Astrocyte (in vitro differentiated cells and primary cell): ENCODE measurements at places on chromosomes 16 and 17. TPM values are rescaled to one million over a fixed set of nuclear protein-coding genes. Genes with fewer than 3 reads are reported as not detected.
A peak's percentile ranks its signal among the peaks of the same experiment; 100 is the strongest.

- peaks cover 34% of the 10 kb centered on the region for H3K4me1 ChIP-seq
- peak overlapping the region; percentile 90 for H3K27ac ChIP-seq
- H3K27me3 ChIP-seq: no peaks in the 10 kb centered on the region
- peak; percentile 78 for DNase-seq
These were observed 28.8 kb downstream of the ZCCHC14 start for GRCh38 chr16:87463722-87464690.

DNA sequence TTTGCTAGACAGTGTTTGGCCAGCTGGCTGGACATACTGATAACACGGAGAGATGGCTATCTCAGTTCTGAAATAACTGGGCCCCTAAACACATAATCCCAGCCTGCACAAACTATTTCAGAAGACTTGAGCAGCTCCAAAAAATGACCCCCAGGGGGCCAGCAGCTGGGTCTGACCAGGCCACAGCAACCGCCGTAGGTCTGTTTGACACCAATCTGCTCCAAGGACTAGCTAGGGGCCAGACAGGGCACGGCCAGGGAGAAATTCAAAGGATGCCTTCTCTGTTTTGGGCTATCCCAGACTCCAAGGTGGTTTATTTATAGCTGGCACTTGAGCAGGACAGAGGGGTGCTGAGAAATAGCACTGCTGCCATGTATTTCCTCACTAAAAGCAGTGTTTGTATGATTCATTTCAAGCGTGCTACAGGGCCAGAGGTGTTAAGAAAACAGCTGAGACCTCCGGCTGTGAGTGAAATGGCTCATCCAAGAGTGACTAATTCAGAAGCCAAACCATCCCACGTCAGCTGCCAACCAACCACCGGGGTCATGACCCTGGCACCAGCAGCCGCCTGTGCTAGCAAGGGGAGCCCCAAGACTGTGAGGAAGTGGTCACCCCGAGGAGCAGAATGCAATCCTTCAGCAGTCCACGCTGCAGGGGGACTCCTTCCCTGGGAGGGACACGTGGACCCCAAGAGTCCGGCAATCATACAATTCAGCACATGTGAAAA lies 5.7 kb downstream of the GGA2 start:
- H3K4me3 ChIP-seq: peak overlapping the region; percentile 20
- peak; percentile 93 for DNase-seq
- H3K4me1 ChIP-seq: peaks cover 39% of the 10 kb centered on the region
- peak overlapping the region; percentile 71 for H3K27ac ChIP-seq

Gene FOXN1
- total RNA-seq: not detected in 2 replicates

GRCh38 chr17:65027305-65027704 lies 29.2 kb downstream of the GNA13 start:
- H3K4me3 ChIP-seq: no peak overlapping the region
- no peaks in the 10 kb centered on the region for H3K27me3 ChIP-seq
- H3K27ac ChIP-seq: peak overlapping the region; percentile 52
- H3K4me1 ChIP-seq: peaks cover 16% of the 10 kb centered on the region
- H3K36me3 ChIP-seq: no peaks in the 10 kb centered on the region

Gene HSD11B2
- 0.14 TPM in 1 of 2 replicates, not detected in the other for total RNA-seq

Gene MMP25
- 0.89 and 1.3 TPM in 2 replicates for total RNA-seq

Gene KCNJ12
- 1.2 and 1.3 TPM in 2 replicates for total RNA-seq

- no peak overlapping the region for H3K4me3 ChIP-seq
- no peaks in the 10 kb centered on the region for H3K4me1 ChIP-seq
- H3K27me3 ChIP-seq: no peaks in the 10 kb centered on the region
- H3K27ac ChIP-seq: no peak overlapping the region
These were observed 20.4 kb downstream of the VAC14 start for GRCh38 chr16:70780546-70780945.

Gene SMARCD2
- 33.9 and 34.5 TPM in 2 replicates for total RNA-seq

DNA sequence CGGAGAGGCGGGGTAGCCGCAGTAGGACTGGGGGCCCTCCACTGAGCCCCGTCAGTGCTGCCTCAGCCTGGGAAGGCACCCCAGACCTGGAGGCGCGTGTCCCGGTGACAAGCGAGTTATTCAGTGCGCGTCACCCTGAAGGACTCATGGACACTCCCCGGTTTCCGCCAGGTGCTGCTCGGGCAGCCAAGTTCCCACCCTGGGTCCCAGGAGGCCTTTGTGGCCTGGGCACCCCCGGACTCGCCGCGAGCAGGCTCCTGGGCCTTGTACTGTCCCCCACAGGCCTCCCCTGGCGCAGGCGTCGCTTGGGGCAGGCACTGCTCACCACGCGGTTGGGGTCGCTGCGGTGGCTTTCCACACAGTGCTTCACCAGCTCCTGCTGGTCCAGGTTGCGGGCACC lies 7.6 kb downstream of the RNF166 start:
- no peak for DNase-seq
- H3K4me1 ChIP-seq: peaks cover 20% of the 10 kb centered on the region
- H3K27me3 ChIP-seq: no peaks in the 10 kb centered on the region
- no peak overlapping the region for H3K4me3 ChIP-seq

GRCh38 chr17:30290696-30291542 lies 825 bp downstream of the BLMH start:
- H3K36me3 ChIP-seq: peaks cover 18% of the 10 kb centered on the region
- H3K27me3 ChIP-seq: no peaks in the 10 kb centered on the region
- DNase-seq: no peak
- peak overlapping the region; percentile 57 for H3K27ac ChIP-seq

GRCh38 chr16:31880322-31880979 lies 6.8 kb downstream of the ZNF267 start:
- peak overlapping the region; percentile 55 for H3K27ac ChIP-seq
- H3K4me3 ChIP-seq: peak overlapping the region; percentile 29
- H3K4me1 ChIP-seq: peaks cover 40% of the 10 kb centered on the region
- peak; percentile 84 for DNase-seq

- H3K27ac ChIP-seq: peak overlapping the region; percentile 96
- H3K36me3 ChIP-seq: peaks cover 2% of the 10 kb centered on the region
These were observed 985 bp upstream of the FZD2 start for GRCh38 chr17:44556166-44556831.

GRCh38 chr17:60555786-60556185 lies 29.7 kb upstream of the APPBP2 start:
- DNase-seq: no peak
- H3K27me3 ChIP-seq: no peaks in the 10 kb centered on the region
- H3K4me1 ChIP-seq: no peaks in the 10 kb centered on the region
- no peaks in the 10 kb centered on the region for H3K36me3 ChIP-seq
- H3K4me3 ChIP-seq: no peak overlapping the region

Gene C17orf67
- 2.2 and 2.8 TPM in 2 replicates for total RNA-seq

DNA sequence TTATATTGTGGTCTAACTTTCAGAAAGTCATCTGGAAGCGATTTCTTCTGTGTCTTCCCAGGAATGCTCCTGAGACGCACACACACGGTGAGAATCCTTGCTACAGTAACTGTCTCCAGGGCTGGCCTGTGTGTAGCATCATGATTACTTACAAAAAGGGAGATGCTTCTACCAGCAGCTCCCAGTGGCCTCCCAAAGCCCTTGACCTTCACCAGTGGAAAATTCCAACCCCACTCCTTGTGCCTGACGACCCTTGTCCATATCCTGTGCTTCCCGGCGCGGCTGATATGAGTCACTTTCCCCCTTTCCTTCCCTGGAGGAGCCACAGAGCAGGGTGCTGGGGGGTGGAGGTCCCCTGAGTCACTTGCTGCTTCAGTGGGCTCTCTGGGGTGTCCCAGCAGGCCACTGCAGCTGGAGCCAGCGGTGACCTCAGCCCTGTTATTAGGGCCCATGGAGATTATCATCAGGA lies 22.1 kb upstream of the NAT9 start:
- H3K27me3 ChIP-seq: no peaks in the 10 kb centered on the region
- H3K4me3 ChIP-seq: no peak overlapping the region
- no peak for DNase-seq
- H3K4me1 ChIP-seq: peaks cover 15% of the 10 kb centered on the region
- peak overlapping the region; percentile 0 for H3K27ac ChIP-seq

Gene PNMT
- 0.59 and 1.5 TPM in 2 replicates for total RNA-seq

Gene CRHR1
- total RNA-seq: 0.20 and 0.38 TPM in 2 replicates

Gene TPSG1
- not detected in 2 replicates for total RNA-seq

DNA sequence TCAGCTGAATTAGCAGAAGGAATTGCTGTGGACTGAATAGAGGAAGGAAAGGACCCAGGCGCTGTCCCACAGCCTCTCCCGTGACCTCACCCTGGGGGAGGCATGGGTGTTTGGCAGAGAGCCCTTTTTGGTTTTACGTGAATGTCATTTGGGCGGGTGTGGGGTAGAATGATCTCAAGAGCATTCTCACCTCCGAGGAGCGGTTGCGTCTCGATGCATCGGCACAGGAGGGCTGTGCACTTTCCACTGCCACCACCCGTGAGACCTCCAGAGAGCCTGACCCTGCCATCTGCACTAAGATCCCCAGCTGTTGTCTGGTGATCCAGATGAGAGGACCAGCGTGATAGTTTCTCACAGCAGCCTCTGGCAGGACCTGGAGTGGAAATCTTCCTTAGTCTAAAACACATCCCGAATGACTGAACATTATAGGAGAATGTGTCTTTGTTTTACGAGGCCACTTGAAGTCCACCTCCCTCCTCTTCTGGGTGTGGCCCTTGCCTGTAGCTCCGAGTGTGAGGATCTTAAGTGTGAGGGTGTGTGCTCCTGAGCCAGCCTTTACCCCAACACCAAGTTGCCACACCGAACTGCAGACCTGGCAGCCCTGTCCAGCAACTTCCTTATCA lies 29.3 kb downstream of the FOXK2 start:
- no peaks in the 10 kb centered on the region for H3K36me3 ChIP-seq
- no peaks in the 10 kb centered on the region for H3K27me3 ChIP-seq
- H3K4me1 ChIP-seq: peaks cover 4% of the 10 kb centered on the region
- no peak overlapping the region for H3K27ac ChIP-seq

GRCh38 chr17:81030741-81031565 lies 4.0 kb upstream of the BAIAP2 start:
- H3K36me3 ChIP-seq: no peaks in the 10 kb centered on the region
- no peak overlapping the region for H3K27ac ChIP-seq
- H3K27me3 ChIP-seq: peaks cover 14% of the 10 kb centered on the region
- H3K4me3 ChIP-seq: no peak overlapping the region

Gene PMFBP1
- total RNA-seq: 1.2 TPM in 2 replicates

Gene ADAM11
- total RNA-seq: 0.43 and 0.65 TPM in 2 replicates

Gene NXPH3
- total RNA-seq: 0.19 and 0.43 TPM in 2 replicates

- H3K4me1 ChIP-seq: no peaks in the 10 kb centered on the region
- no peak overlapping the region for H3K27ac ChIP-seq
- H3K36me3 ChIP-seq: peaks cover 35% of the 10 kb centered on the region
These were observed 10.4 kb downstream of the NCBP3 start for GRCh38 chr17:3835410-3836229.

DNA sequence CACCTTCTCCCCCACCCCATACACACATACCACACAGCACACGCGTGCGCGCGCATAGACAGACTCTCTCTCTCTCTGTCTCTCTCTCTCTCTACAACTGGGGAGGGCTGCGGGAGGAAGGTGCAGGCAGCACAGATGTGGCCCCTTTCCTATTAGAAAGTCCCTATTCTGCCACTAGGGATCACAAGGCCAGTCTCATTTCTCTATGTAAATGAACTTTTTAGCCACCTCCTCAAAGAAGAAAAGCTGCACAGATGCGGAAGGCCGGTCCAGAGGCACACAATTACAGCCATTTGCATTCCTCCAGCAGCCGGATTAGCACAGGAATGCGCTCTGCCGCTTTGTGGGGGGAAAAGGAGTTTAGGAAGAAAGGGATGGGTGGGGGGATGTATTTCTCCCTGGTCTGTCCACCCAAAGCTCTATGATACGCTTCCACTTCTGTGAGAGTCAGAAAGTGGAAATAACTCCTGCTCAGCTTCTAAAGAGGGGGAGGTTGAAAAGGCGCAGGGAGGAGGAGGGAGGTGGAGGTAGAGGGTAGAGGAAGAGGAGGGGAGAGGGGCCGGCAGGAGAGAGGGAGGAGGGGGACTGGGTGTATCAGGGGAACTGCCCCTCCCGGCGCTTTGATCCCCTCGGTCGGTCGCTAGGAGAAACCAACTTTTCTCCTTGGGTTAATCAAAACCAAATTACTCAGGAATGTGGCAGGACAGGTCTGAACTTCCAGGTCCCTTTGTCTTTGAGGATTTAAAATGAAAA lies 11.7 kb downstream of the ZFHX3 start:
- H3K27ac ChIP-seq: no peak overlapping the region
- no peaks in the 10 kb centered on the region for H3K27me3 ChIP-seq
- DNase-seq: peak; percentile 10
- no peaks in the 10 kb centered on the region for H3K36me3 ChIP-seq

- no peaks in the 10 kb centered on the region for H3K27me3 ChIP-seq
- H3K27ac ChIP-seq: no peak overlapping the region
- H3K4me1 ChIP-seq: no peaks in the 10 kb centered on the region
- no peaks in the 10 kb centered on the region for H3K36me3 ChIP-seq
- no peak overlapping the region for H3K4me3 ChIP-seq
These were observed 238.7 kb downstream of the RBFOX1 start for GRCh38 chr16:7571366-7571765.

DNA sequence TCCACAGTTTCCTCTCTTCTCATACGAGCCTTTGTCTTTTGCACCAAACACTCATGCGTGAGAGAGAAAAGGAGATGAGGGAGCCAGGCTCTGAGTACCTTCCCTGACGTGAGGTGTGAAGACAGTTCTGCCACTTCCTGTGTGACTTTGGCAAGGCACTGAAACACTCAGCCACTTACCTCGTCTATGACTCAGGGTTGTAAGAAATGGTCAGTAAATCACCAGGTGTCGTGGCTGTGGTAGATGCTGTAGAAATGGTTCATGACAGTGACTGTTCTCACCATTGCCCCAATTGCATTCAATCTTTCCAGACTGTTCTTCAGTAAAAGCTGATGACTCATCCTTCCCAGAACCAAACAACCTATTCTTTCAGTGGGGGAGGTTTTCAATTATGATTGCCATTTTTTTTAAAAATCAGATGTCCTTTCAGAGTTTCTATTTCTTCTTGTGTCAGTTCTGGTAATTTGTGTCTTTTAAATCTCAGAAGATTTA lies 49.2 kb upstream of the CBFA2T3 start:
- no peaks in the 10 kb centered on the region for H3K4me1 ChIP-seq
- no peak overlapping the region for H3K27ac ChIP-seq
- no peak overlapping the region for H3K4me3 ChIP-seq
- H3K36me3 ChIP-seq: no peaks in the 10 kb centered on the region

DNA sequence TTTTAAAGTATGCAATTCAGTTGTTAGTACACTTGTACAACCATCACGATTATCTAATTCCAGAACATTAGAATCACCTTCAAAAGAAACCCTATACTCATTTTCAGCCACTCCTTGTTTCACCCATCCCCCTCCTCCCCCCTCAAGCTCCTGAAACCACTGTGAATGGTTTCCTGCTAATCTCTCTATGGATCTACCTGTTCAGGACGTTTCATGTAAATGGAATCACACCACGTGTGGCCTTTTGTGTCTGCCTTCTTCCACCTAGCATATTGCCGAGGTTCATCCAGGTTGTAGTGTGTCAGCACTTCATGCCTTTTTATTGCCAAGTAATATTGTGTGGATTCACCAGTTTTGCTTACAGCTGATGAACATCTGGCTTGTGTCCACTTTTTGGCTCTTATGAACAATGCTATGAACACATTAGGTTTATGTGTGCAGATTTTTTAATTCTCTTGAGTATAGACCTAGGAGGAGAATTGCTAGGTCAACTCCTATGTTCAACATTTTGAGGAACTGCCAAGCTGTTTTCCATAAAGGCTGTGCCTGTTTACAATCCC lies 17.8 kb downstream of the EIF4A3 start:
- H3K4me3 ChIP-seq: no peak overlapping the region
- H3K4me1 ChIP-seq: peaks cover 7% of the 10 kb centered on the region
- DNase-seq: no peak
- H3K36me3 ChIP-seq: peaks cover 13% of the 10 kb centered on the region
- peaks cover 3% of the 10 kb centered on the region for H3K27me3 ChIP-seq
- no peak overlapping the region for H3K27ac ChIP-seq

- peak; percentile 85 for DNase-seq
- no peaks in the 10 kb centered on the region for H3K27me3 ChIP-seq
- no peaks in the 10 kb centered on the region for H3K36me3 ChIP-seq
- no peak overlapping the region for H3K4me3 ChIP-seq
- peaks cover 7% of the 10 kb centered on the region for H3K4me1 ChIP-seq
These were observed 765.6 kb downstream of the CDH11 start for GRCh38 chr16:64356267-64356666.
